ENCODE measurements at places on chromosomes 1 and 21.
A peak's percentile ranks its signal among the peaks of the same experiment; 100 is the strongest.

DNA sequence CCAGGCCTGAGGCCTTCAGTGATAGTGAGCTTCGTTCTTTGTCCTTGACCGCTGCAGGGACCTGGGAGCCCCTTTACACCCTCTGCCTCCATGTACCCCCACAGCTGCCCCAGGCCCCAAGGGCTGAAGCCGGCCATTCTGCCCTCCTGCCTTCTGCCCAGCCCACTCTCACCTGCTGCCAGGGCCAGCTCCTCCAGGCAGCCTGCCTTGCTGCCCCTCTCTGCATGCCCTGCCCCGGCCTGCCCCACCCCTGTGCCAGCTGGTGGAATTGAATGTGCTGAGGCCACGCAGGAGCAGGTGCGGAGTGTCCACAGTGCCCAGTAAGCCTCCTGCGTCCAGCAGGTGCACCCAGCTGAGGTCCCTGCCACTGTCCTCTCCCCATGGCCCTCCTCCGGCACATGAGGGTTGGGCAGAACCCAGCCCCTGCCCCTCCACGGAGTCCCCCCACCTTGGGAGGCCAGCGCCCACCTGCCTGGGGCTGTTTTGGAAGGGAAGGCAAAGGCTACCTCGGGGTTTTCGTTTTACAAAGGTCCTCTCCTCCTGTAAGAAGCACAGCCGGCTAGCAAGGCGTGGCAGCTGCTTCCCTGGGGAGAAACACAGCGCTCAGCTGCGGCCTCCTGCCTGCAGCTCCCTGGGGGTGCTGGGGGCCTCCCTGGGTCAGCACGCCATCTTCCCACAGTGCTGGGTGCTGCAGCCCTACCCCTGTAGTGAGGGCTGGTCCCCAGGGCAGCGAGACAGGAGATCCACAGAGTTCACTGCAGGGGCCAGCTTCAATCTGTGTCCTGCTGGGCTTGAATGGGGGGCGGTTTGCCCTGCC, 21.0 kb downstream of the MMEL1 start:
- DNase-seq, result no peak

DNA sequence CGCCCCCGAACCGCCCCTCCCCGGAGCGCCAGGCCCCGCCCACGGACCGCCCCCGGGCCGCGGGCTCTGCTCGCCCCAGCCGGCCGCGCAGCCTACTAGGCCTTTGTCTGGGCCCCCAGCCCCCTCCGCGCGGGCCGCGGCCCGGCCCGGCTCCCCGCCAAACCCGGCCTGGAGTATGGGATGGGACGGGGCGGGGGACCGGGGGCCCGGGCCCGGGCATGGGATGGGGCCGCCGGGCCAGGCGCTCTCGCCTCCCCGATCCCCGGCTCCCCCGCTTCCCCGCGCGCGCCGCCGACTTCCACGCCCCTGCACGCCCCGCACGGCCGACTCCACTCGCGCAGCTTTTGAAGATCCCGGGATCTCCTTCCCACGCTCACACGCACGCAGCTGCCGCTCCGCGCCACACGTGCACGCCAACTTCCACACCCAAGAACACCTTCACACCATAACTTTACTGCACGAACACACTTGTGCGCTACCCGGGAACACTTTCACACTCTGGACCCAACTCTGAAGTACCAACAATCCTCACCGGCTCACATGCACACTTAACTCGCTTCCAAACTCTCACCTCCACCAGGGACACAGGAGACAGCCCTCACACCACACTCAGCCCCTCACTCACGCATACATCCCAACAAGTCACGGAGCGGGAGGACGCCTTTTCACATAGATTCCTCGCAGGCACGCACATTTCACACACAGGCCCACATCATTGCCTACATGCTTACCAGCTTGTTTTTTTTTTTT, 437 bp upstream of the HSPG2 start:
- DNase-seq, result peak; percentile 73

DNA sequence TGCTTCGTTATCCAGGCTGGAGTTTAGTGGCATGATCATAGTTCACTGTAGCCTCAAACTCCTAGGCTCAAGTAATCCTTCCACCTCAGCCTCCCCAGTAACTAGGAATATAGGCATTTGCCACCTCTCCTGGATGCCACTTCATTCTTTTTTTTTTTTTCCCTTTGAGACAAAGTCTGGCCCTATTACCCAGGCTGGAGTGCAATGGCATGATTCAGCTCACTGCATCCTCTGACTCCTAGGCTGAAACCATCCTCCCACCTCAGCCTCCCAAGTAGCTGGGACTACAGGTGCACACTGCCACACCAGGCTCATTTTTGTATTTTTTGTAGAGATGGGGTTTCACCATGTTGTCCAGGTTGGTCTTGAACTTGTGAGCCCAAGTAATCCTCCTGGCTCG, 19.3 kb downstream of the OSBPL9 start:
- DNase-seq, result no peak

DNA sequence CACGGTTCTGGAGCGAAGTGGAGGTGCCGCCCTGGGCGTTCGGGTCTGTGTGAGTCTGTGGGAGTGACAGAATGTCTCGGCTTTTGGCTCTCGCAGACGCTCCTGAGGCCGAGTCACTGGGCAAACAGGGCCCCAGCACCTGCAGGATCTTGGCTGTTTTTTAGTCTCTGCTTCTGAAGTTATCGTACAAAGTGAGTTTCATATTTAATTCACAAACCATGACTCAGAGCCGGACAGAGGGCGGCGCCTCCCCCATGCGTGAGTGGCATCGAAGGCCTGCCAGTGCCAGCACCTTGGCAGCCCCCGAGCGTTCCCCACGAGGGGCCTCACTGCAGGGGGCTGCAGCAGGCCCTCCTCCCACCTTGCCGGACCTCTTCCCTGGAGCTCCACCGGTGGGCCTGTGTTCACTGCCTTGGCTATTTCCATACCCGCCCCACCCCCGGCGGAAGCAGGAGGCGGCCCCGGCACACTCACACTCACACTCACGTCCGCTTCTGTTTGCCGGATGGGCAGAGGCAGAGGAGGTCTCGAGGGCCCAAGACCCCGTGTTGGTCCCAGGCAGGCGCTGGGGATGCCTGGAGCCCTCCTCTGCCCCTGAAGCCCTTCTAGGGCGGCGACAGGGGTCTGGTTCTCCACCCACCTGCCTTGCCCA, 56.3 kb downstream of the MORN1 start:
- DNase-seq, result no peak

GRCh38 chr1:234000557-234001041, 96.1 kb downstream of the SLC35F3 start:
- DNase-seq, result no peak

GRCh38 chr1:92707292-92707691, 77.6 kb downstream of the EVI5 start:
- no peak for DNase-seq

DNA sequence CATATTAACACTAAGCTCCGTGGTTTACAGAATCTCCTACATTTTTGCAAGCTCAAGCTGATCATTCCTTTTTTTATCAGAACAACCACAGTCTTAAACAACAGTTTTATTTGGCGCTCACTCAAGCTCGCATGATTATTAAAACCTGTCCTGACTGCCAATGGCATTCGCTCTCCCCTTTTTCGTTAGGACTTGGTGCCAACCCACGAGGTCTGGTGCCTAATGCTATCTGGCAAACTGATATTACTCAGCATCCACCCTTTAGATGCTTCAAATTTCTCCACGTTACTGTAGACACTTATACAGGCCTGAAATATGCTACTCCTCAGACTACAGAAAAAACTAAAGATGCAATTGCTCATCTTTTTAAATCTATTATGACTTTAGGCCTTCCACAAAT, 23.0 kb upstream of the ITLN1 start:
- no peak for DNase-seq

GRCh38 chr1:229094476-229095311, 176.2 kb upstream of the RAB4A start:
- DNase-seq, result peak; percentile 62

GRCh38 chr21:42500736-42501135, 4.7 kb upstream of the RSPH1 start:
- DNase-seq, result no peak

DNA sequence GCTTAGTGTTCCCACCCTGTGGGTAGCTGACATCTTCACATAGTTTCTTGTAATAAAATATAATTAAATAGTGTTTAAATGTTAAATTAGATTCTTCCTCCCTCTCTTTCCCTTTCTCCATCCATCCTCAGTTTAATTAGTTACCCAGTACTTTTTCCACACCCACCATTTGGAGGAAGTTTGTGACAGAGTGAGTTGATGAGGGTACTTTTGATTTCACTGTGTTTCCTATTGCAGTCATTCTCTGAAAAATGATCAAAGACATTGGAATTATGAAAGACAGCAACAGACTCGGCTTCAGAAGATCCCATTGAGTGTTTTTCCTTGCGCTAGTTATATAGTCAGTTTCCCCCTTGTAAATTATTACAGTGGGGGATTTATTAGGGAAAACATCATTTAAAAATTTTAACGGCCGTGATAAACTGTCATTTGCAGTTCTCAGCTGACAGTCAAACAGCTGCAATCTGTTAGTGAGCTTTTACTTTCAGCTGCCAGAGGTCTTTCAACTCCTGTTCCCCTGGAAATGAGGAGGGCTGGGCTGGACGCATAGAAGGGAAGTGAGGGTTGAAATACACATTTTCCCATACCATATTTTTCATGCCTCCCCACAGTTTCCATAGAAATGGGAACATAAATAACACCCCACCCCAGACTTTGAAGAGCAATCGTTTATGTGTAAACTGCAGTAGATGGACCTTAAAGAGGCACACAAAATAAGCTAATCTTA, 61.3 kb upstream of the CACYBP start:
- no peak for DNase-seq

DNA sequence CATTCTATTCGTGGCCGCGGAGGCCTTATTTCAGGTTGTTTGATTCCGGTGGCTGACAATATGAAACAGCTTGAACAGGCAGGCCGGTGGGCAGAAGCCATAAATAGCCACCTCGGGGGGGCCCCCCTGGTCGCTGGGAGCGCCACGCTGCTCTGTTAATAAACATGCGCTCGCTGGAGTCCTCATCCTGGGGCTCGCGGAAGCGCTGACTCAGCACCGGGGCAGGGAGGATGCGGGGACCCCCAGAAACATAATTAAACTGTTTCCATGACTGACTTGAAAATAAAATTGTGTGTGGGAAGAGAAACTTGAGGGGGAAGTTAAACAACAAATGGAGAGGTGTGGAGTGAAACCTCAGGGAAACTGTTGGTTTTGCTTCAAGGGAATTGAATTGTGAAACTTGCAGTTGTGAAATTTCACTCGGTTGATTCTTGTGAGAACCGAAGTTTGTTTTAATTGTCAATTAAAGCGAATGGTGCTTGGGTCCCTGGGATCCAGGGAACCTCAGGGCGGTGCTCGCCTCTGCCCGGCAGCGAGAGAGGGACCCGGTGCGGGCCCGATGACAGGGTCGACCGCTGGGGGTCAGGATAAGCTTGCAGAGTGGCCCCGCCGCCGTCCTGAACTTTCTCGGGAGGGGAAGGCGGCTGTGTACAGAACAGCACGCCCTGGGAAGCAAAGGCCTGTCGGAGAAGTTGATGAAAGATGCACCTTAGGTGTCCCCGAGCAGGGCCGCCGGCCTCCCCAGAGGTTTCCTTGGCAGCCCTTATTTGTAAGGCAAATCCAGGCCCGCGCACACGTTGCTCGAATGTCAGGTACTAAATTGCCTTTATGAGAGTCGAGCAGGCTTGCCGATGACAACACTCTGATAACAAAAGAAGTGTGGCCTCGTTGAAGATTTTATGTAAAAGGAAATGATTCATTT, 176.9 kb upstream of the LMO4 start:
- DNase-seq, result peak; percentile 26

DNA sequence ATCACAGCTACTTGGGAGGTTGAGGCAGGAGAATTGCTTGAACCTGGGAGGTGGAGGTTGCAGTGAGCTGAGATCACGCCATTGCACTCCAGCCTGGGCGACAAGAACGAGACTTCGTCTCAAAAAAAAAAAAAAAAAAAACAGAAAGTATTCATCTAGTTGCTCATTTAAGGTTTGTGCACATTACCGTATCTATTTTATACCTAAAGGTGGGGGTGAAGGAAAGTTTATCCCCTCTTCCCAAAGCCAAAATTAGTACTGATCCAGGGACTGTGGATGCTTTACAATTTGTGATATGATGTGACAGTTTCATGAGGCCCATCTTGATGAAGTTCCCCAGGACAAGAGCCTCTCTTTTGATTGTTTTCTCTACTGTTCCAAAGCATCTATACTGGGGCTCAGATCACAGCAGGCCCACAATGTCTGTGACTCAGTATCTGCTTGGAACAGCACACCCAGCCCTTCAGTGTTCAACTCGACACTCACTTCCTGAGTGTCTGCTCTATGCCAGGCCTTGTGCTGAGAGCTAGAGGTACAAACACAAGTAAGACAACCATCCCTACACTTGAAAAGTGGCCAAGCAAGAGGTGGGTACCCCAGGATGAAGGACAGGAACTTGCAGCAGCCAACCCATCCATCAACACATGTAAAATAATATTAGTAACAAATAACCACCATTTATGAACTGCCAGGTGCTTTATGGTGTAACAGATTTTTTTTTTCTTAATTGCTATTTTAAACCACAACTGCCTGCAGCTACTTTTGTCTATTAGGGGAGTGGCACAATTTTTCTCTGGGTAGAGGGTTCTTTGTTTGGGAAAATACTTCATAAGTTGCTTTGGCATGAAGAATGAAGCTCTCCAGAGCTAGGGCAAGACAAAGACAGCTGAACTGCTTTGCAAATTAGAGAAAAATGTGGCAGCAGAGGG, 29.0 kb upstream of the KHDRBS1 start:
- DNase-seq, result no peak

GRCh38 chr1:1282998-1283397, 2.8 kb downstream of the SCNN1D start:
- no peak for DNase-seq

- no peak for DNase-seq
These were observed 101.3 kb downstream of the PLPPR4 start for GRCh38 chr1:99365545-99365944.

DNA sequence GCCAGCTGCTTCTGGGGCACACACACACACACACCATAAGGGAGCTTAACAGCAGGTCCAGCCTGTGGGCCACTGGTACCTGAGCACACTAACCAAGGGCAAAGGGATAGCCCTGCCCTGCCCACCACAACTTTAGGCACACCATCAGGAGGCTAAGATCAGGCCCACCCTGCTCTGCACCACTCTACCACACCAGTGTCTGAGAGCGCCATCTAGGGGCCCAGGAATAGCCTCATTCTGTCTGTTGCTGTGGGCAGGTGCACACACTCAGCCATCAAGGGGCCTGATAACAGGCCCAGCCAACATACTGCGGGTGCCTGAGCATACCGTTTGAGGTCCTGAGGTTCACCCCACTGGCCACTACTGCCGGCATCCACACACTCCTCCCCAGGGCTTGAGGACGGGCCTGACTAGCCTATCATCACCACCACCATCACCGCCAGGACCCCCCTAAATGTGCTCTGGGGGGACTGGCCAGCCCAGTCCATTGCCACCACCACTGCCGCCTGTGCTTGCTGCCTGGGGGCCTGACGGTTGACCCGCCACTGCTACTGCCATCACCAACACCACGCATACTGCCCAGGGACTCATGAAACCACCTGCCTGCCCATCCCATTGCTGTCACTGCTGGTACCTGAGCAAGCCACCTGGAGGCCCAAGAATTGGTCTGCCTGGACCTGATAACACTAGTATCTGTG, 31.3 kb downstream of the NSL1 start:
- no peak for DNase-seq

DNA sequence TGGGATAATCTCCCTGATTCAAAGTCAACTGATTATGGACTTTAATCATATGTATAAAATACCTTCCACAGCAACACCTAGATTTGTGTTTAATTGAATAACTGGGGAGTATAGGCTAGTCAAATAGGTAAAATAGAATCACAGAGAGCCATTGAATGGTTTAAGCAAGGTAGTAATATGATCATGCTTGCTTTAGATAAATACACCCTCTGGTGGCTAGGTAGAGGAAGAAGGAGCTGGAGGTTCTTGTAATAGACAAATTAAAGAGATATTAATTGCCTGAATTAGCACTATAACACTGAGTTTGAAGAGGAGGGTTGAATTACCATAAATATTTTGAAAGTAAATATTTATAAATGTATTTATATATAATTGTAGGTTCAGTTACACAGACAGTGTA, 40.3 kb downstream of the DIRAS3 start:
- DNase-seq, result peak; percentile 32

Data from HT-29 (cell line).